HT-29 (cell line): ENCODE measurements at places on chromosomes 5 and 9. TPM values are rescaled to one million over a fixed set of nuclear protein-coding genes. Genes with fewer than 3 reads are reported as not detected.

The LCN15 gene
- 0.60 TPM in 1 of 2 replicates, not detected in the other for total RNA-seq

The PRR16 gene
- not detected in 2 replicates for total RNA-seq

The PCDHA9 gene
- not detected in 2 replicates for total RNA-seq

The MED27 gene
- total RNA-seq, result 25.7 and 26.7 TPM in 2 replicates

The EQTN gene
- total RNA-seq, result 0.18 TPM in 1 of 2 replicates, not detected in the other

The SLC6A19 gene
- total RNA-seq, result not detected in 2 replicates

The ELOVL7 gene
- 4.4 and 6.4 TPM in 2 replicates for total RNA-seq

The PKD2L2 gene
- not detected in 2 replicates for total RNA-seq

The WDR38 gene
- total RNA-seq, result not detected in 2 replicates

The ALDOB gene
- 0.16 TPM in 1 of 2 replicates, not detected in the other for total RNA-seq

The OR13C5 gene
- not detected in 2 replicates for total RNA-seq

The GNAQ gene
- total RNA-seq, result 6.7 and 7.7 TPM in 2 replicates

The POU5F2 gene
- total RNA-seq, result 0.13 and 0.64 TPM in 2 replicates

The TRMO gene
- total RNA-seq, result 16.1 and 25.3 TPM in 2 replicates

The GADD45G gene
- 1.3 and 5.2 TPM in 2 replicates for total RNA-seq

The ZMYND19 gene
- total RNA-seq, result 75.9 and 78.4 TPM in 2 replicates

The AHRR gene
- 3.0 and 5.4 TPM in 2 replicates for total RNA-seq

The KLF4 gene
- 51.6 and 53.9 TPM in 2 replicates for total RNA-seq

The MEGF10 gene
- not detected in 2 replicates for total RNA-seq

The PCDHGB6 gene
- total RNA-seq, result 0.18 and 0.33 TPM in 2 replicates

The NOXA1 gene
- total RNA-seq, result 1.5 and 3.7 TPM in 2 replicates

The ZNF300 gene
- 0.56 and 0.70 TPM in 2 replicates for total RNA-seq

The UGCG gene
- 23.9 and 38.0 TPM in 2 replicates for total RNA-seq
